ENCODE measurements at places on chromosomes 3 and 15. TPM values are rescaled to one million over a fixed set of nuclear protein-coding genes. Genes with fewer than 3 reads are reported as not detected.

The BCL6 gene
- 34.0 TPM for total RNA-seq

The NMB gene
- 5.9 TPM for total RNA-seq

The LTF gene
- total RNA-seq: not detected

The LPCAT4 gene
- total RNA-seq: 18.9 TPM

The BUB1B gene
- total RNA-seq: 63.2 TPM

The GOLGA6A gene
- total RNA-seq: not detected

The PLSCR2 gene
- total RNA-seq: not detected

The RBP2 gene
- total RNA-seq: not detected

The GATM gene
- total RNA-seq: 1.3 TPM

The MUSTN1 gene
- total RNA-seq: not detected

DNA sequence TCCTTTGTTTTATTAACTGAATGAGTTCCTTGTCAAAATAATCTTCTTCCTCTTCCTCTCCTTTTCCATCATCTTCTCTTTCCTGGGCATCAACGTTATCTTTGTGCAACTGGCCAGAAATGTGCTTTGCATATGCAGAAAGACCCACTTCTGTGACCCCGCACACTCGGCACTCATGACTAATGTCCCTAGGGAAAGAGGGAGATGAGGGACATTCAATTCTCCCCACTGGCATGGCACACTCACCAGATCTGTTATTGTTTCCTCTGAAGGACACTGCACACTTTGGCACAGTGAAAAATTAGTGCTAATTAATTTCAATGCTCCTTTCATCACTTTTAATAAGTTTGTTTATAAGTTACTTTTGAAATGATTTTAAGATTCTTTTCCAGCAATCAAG lies 34.0 kb downstream of the ZNF106 start:
- DNase-seq: peak; percentile 75

GRCh38 chr3:51691021-51691420 lies 15.8 kb upstream of the GRM2 start:
- DNase-seq: no peak

DNA sequence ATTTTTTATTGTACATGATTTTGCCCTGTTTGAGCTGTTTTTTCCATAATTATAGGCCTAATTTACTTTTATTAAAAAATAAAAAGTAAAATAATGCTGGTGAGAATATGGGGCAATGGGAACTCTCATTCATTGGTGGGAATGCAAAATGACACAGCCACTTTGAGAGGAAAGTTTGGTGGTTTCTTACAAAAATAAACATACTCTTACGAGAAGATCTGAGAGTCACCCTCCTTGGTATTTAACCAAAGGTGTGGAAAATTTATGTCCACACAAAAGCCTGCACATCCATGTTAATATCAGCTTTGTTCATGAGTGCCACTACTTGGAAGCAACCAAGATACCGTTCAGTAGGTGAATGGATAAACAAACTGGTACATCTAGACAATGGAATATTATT lies 9.8 kb downstream of the MUC13 start:
- no peak for DNase-seq

GRCh38 chr3:101902041-101902440 lies 52.7 kb downstream of the NFKBIZ start:
- peak; percentile 97 for DNase-seq

DNA sequence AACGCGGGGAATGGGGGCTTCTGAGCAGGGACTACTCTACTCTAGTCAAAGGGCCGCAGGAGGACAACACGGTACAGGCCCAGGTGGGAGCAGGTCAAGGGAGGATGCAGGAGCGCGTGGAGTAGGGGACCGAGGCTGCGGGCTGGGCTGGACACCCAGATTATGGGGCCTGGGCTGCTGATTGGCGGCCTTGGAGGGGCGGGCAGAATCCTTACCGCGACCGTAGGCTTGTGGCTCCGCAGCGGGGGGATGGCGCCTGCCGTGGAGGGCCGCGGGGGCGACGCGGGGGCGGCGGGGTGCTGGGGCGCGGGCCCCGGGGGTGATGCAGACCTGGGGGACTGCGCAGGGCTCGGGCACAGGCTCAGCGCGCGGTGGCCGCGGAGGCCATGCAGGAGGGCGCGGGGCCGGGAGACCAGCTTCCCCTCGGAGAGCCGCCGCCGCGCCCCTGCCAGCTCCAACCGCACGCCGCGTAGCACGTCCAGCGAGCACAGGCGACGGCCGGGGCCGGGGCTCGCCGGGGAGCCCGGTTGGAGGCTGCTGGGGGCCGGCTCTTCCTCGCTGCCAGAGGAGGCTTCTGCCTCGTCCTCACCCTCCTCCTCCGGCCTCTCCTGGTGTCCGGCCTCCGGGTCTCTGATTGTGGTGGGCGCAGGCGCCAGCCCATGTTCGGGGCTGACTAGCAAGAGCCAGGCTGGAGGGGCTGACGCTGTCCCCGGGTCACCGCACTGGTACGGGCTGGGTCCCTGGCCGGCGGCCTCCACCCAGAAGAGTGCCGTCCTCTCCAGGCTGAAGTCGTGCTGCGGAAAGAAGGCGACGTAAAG lies 12.9 kb downstream of the UBAP1L start:
- DNase-seq: no peak

GRCh38 chr15:29196290-29196689 lies 73.3 kb downstream of the NSMCE3 start:
- no peak for DNase-seq

DNA sequence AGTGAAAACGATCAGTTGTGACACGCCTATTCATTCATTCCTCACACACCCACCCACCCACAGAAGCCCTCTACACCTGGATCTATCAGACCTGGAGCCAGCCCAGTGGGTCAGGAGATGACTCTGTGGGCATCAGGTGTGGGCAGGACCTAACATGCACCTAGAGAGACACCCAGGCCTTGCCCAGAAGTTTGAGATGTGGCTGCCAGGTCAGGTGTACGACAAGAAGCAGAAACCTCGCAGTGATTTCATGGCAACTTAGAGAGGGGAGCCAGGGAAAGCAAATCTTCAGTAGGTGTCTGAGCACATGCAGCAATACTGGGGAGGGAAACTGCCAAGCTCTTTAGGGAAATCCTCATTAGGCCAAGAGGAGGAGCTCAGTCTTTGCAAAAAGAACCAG lies 264.7 kb upstream of the ROPN1 start:
- no peak for DNase-seq

DNA sequence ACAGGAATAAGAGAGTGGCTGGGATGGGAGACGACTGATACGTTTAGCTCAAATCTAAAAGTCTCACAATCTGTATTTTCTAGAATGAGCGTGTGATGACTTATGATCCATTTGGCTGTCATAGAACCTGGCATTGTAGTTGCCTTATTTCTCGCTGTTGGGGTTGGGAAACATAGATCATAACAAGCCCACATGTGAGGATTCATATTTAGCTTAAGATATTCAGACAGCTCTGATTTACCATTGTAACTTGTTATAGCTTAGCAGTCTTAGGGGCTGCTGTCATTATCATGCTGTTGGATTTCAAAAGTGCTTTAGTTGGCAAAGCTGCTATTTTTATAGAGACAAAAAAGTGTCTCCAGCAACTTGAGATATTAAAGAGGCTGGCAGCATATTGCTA lies 871.3 kb downstream of the ZPLD1 start:
- no peak for DNase-seq

- no peak for DNase-seq
These were observed 16.0 kb downstream of the FOXL2NB start for GRCh38 chr3:138962854-138963560.

GRCh38 chr3:19506171-19506570 lies 357.9 kb downstream of the KCNH8 start:
- DNase-seq: no peak

Data from LHCN-M2 (cell line).